ENCODE measurements at places on chromosomes 4 and X.
A peak's percentile ranks its signal among the peaks of the same experiment; 100 is the strongest.

- DNase-seq = no peak
Observed at GRCh38 chr4:79147251-79147650, 178.6 kb downstream of the NAA11 start.

DNA sequence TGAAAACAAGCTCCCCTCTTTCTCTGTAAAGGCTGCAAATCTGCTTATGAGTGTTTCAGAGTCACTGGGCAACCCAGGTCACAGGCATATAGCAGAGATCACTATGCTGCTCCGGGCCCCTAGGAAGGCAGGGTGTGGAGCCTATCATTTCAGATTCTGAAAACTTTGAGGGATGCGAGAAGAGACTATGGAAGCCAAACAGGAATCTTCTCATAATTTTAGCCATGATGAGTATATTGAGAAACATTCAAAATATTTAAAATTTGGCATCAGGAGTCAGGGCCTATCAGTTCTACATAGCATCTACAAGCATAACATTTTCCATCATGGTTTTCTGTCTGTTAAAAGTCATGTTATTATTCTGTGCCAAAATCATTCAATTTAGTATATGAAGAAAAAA, 61.7 kb upstream of the ATXN3L start:
- no peak for DNase-seq

- DNase-seq = no peak
Observed at GRCh38 chrX:39823424-39823823, 274.3 kb downstream of the BCOR start.

- DNase-seq = no peak
Observed at GRCh38 chrX:5867778-5868177, 360.9 kb downstream of the NLGN4X start.

GRCh38 chr4:140252742-140253555, 99.0 kb upstream of the MAML3 start:
- peak; percentile 87 for DNase-seq
